ENCODE measurements at places on chromosomes 3 and 15.

GRCh38 chr3:188266562-188267274 is 112.8 kb downstream of the LPP start:
- no peak for DNase-seq

GRCh38 chr3:51886447-51886846 is 11.0 kb upstream of the IQCF5 start:
- DNase-seq, result no peak

DNA sequence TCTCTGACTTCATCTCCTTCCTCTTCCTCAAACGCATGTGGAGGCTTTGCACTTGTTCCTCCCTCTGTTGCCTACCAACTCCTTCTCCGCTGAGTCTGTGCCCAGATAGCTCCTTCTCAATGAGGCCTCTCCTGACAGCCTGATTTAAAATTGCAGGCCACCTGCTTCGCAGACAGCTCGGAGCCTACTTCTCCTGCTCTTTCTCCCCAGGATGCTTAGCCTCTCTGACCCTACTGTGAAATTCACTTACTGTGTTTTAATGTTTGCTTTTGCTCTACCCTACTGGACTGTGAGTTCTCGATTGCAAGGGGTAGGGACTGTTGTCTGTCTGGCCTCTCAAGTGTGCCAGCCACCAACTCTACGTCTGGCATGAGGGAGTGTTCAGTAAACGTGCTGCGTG is 83.4 kb downstream of the EEFSEC start:
- no peak for DNase-seq

GRCh38 chr15:99565049-99565298 is 810 bp upstream of the MEF2A start:
- no peak for DNase-seq

DNA sequence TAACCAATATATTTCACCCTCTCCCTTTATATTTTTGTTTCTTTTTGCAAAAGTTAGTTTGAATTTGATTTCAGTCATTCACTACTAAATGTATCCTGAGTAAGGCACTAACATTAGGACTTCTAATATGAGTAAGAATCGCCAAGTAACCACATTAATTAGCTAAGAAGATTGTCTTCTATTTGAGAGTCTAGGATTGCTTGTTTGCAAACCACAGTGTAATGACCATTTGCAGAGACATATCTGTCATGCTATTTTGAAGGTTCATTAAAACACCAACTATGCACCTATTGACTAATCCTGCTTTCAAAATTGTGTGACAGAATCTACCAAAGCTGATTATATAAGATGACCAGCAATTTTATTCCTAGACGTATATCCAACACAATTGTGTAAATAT is 5.3 kb upstream of the EID1 start:
- no peak for DNase-seq

- DNase-seq, result no peak
These were observed 681 bp downstream of the CHMP2B start for GRCh38 chr3:87227835-87228144.

- no peak for DNase-seq
These were observed 152.9 kb downstream of the CADPS start for GRCh38 chr3:62722344-62722743.

DNA sequence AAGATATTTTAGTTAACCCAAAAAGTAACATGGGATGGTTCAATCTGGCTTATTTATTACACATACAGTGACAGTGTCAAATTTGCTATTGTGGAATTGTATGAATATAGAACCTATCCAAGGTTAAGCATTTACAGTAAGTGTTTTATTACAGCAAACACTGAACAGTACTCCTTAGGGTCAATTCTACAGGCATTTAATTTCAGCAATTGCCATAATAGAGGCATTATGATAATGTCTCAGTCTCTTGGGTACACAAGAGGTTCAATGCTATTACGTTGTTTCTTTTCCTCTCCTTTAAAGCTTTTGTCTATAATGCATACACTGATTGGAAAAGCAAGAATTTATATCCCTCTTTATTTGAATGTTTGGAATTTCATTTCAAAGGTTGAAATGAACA is 275.7 kb upstream of the NAALADL2 start:
- no peak for DNase-seq

DNA sequence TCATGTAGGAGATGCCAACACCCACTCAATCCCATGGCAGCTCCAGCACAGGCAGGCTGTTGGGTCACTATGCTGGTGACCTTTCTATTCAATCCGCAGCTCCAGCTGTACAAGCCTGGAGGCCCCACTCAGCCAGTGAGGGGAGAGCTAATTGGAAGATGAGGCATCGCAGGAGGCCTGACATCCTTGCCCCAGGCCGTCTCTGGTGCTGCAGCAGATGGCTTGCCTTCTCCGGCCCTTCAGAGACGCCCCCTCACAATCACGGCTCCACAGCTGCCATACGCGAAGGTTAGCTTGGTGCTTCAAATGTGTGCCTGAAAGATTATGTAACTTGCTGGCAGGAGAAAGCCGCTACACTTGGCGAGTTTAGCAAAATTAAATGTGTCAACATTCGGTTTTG is 104.2 kb upstream of the CLSTN2 start:
- DNase-seq, result no peak
